AG20443 (cell line): ENCODE measurements at places on chromosomes 7 and 10.

GRCh38 chr7:134432296-134433152 lies 26.4 kb downstream of the AKR1B1 start:
- peak; percentile 92 for DNase-seq

- peak; percentile 48 for DNase-seq
These were observed 19.4 kb downstream of the ZMIZ2 start for GRCh38 chr7:44767912-44768627.

GRCh38 chr7:77791336-77791735 lies 6.9 kb downstream of the TMEM60 start:
- DNase-seq = no peak

- DNase-seq = peak; percentile 27
These were observed 5.2 kb downstream of the OPTN start for GRCh38 chr10:13105184-13105583.

DNA sequence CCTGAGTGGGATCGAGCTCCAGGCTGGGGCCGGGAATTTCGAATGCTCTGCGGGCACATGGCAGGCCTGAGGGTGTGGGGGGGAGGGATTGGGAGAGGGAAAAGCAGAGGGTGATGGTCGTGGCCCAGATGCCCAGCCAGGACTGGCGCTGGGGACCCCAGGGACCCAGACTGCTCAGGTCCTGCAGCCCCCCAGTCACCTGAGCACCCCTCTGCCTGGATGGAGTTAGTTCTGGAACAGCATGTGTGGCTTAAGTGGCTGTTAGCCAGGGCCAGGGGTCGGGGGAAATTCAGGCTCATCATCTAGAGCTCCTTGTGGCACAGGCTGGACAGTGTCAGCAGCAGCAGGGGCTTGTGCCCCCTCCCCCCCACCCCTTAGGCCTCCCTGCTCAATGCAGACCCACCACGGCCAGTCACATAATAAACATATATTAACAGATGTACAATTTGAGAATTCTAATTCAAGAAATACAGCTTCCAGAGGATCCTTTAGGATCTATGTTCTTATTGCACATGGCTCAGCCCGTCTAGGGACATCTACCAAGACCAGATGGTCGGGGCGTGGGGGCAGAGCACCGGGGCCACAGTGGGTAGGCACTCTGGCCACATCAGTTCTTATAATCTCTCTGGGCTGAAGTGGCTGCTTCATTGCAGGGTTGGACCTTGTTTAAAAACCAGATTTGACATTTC lies 22.2 kb downstream of the DNAJB12 start:
- no peak for DNase-seq

- no peak for DNase-seq
These were observed 551.8 kb upstream of the NRP1 start for GRCh38 chr10:33886299-33886698.

DNA sequence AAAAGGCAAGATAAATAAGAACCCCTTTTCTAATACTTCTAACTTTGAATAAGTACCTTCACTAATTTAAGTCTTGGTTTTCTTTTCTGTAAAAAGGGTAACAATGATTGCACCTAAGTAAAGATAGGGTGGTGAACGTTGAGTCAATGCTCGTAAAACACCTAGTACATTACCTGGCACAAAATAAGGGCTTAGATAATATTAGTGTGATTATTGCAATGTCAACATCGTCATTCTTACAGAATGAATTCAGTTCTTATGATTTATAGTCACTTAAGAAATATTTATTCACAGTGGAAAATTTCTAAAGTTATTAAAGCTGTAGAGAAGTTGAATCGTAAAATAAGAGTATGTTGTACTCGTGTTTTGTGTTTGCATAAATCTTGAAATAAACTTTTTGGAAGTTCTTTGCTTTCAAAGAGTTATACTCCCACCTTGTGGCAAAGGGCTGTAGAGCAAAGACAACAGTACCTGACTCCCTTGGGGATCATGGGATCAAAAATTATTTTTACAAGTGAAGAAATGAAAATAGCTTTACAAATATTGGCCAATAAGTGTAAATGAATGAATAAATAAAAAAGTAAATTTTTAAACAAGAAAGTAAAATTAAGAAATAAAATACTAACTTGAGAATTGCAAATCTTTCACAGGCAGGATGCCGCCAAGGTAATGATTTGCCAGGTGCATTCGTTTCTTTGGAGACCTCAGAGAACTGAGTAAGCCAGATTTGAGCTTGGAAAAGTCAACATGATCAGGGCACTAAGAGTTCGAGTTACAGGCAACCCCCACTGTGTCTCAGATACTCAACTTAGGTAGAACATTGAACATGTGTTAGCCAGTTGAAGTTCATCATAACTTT lies 285.8 kb upstream of the CACNA2D1 start:
- peak; percentile 34 for DNase-seq

DNA sequence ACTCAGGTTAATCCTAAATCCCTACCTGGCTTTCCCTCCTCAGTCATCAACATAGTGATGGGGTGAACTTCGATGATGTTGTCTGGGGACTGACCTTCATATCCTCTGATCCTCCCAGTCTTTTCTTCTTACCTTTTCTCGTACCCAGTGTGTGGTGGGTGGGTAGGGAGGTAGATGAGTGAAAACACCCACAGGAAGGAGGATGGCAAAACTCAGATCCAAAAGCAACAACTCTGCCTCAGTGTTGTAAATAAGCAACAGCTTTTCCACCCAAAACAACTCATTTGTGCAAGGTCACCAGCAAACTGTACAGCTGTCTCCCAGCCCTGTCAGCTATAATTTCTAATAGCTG lies 38.6 kb downstream of the VOPP1 start:
- no peak for DNase-seq

DNA sequence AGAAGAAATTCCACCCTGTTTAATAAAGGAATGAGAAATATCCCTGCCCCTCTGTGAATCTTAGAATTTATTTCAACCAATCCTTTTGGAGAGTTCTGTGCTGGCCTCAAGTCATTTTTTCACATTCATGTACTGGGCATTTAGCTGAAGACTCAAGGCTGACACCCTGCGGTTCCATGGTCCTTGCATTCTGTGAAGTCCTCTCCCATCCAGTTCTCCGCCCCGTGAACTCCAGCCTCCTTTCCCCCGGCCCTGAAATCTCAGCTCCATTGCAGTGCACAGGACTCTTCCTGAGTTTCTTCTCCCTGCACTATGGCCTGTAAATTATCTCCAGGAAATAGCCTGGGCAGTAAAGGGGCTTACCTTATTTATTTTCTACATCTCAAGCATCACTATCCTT lies 183.0 kb upstream of the KCND2 start:
- DNase-seq = no peak

- DNase-seq = no peak
These were observed 7.4 kb downstream of the ADCYAP1R1 start for GRCh38 chr7:31059551-31059950.

GRCh38 chr7:83613232-83613631 lies 35.7 kb downstream of the SEMA3E start:
- DNase-seq = no peak

DNA sequence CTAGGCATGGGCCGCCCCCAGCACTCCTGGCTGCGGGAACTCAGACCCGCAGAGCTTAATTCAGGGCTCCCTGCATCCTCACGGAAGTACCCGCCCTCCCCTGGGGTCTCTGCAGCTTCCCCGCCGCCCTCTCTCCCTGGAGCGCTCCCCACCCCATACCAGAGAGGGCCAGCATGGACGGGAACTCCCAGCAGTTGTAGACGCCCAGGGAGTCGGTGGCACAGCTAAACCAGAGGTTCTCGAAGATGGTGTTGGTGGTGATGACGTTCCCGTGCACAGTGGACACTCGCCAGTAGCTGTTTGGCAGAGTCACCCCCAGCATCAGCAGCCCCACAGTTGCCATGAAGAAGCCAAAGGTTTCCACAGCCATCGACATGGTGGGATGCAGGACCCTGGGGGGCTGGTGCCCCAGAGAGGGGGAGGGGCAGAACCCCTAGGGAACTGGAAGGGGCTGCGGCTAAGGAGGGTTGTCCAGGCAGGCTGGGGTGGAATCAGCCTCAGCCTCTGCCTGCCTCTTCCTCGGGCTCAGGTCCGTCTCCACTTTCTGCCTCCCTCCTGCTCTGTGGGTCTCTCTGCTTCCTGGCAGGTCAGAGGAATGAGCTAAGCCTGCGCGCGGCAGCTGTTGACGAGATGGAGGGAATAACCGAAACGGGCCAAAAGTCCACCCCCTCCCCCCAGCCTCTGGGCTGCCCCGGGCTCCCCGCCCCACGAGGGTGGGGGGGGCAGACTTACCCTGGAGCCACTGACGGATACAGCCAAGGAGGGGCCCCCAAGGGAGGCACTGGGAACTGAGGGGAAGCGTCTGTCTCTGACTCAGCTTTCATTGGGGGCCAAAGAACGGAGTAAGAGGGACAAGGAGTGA lies at the start of gene CLDN15:
Gene CLDN15 (minus strand): TSS at position 597 of the 862 bp plus-strand sequence. CDS start 221 bp downstream, at position 376.
- DNase-seq = peak; percentile 33

DNA sequence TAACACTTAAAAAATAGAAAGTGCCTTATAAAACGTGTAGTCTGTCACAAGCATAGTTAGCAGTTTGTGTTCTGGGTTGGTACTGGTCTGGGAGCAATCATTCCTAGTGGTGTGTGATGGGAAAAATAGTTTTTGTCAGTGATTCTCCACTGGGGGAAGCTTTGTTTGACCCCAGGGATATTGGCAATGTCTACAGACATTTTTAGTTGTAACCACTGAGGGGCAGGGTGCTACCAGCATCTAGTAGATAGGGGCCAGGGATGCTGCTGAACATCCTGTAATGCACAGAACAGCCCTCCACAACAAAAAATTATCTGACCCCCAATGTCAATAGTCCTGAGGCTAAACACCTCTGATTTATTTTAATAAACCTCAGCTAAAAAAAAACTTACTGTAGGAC lies 51.6 kb upstream of the CREB5 start:
- DNase-seq = no peak

DNA sequence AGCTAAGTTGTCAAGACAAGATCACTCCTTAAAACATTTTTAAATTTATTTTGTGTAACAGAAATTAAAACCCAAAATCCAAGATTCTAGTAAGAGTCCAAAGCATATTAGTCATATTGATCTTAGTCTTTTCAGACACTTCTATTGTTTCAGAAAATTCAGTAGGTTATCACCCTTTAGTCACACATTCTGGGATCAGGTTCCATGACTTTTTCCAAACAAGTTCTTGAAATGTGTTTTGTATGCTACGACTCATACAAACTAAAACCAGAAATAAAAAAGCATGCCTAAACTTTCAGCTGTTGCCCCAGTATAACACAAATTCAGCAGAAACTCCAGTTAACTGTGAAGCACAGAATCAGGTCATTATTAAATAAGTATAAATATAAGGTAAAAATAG lies 10.7 kb downstream of the SEMA3D start:
- no peak for DNase-seq

GRCh38 chr10:32446536-32447406 lies 831 bp downstream of the CCDC7 start:
- DNase-seq = peak; percentile 11

GRCh38 chr7:28392289-28392688 lies 20.0 kb upstream of the CREB5 start:
- no peak for DNase-seq

GRCh38 chr10:18397906-18398305 lies 253.5 kb downstream of the NSUN6 start:
- DNase-seq = no peak

DNA sequence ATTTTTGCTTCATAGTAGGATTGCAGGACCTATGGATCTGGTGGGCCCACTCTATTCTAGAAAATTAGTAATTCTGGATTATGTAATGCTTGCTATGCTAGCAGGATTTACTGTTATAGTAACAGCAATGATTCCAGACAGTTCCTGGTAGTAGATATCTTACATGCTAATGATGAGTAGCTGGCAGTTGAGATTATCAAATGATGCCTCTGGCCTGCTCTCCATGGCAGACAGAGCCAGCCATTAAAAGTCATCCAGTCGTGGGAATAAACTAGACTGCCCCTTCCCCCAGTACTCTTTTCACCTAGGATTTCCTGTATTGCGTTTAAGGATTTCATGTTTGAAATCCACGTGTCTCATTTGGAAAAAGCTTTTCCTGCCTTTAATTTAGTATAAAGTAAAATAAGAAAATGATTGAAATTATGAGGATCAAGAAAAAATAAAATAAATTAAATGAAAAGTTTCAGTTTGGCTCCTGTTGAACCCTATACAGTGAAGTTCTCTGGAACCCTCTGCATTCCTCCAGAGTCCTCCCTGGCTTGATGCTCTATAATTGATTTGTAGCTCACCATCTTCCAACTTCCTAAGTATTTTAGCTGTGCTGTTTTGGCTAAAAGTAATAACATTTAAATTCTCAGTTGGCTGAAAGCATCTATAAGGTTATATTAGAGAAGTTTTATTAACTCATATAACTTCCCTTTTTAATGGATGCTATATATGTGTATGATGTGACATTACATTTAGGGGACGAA lies 14.6 kb downstream of the UMAD1 start:
- DNase-seq = no peak

DNA sequence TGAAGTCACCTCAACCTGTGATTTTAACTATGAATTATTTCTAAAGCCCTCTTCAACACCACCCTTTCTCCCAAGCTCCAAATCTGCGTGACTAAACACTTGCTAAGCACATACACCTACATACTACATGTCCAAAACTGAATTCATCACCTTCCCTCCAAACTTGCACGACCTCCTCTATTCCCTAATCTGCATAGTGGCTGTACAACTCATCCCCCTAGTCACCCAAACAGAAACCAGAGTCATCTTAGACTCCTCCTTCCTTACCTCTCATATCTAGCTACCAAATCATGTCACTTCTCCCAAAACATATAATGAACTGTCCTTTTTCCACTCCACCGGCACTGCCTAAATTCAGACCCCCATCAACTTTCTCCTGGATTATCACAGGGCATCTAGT lies 16.2 kb downstream of the ARHGAP21 start:
- DNase-seq = no peak

DNA sequence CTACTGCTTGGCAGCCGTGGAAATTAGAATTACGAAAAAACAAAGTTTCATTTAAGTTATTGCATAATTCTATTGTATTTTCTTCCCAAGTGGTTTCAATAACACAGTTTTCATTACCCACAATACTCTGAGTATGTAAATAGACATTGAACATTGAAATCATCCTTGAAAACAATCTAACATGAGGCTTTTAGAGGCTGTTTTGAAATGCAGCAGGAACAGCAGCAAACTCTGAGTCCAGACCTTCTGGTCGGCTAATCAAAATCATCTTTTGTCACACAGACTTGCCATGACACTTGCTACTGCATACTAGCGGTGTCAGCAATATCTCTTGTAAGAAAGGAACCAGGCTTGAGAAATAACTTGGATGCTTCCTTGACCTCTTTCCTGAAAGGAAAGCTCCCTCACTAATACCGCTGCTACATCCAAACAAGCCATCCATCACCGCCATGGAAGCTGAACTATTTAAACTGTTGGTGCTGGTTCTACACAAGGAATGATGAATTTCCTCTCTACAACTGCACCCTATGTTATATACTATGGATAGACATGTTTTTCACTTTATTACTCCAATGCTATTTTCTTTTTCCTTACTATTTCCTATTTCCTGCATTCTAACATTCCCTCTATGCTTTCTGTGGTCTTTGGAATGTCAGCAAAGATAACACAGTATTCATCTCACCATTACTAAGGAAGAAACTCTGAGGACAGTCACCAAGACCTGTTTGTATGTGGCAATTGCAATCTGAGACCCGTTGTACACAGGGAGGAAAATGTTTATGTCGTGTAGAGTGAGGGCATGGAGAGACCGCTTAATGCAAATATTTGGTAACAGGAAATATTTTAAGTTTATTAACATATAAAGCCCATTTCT lies 130.8 kb downstream of the ITGA8 start:
- no peak for DNase-seq
